Putamen (tissue), 1 donor: ENCODE measurements at places on chromosomes 5 and 9.
A peak's percentile ranks its signal among the peaks of the same experiment; 100 is the strongest.

DNA sequence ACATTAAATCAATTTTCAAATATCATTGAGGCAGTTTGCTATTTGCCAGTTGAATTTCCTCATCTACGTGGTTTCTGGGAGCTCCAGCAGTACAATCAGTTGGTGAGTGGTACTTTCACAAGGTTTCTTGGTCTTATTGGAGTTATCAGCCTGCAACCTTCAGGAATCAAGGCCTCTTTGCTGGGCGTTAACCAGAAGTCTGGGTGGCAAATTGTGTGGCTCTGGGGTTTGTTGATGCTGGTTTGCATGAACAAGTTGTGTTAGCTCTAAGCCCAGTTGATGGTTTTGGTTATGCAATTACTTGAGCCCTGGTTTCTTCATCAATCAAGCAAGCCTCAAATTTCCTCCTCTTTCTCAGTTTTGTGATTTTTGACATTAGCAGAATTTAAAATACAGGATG, 152.9 kb upstream of the ANKRD55 start:
- DNase-seq, result no peak

- peak; percentile 21 for DNase-seq
These were observed 731 bp downstream of the PRR16 start for GRCh38 chr5:120464627-120465435.

DNA sequence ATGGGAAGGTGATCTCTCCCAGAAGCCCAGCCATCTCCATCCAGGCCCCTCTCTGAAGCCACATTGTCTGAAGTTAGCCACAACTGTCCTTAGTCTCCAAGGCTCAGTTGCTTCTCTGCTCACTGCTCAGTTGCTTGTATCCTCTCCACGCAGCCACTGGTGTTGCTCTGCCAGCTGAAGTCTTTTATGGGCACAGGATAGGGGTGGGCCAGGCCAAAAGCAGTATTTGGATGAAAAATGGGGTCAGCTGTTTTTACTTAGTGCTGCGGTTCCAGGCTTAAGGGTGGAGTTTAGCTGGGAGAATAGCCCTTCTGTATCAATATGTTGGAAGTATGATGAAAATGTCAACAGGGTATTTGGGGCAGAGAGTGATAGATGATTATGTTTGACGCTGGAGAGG, 168.8 kb upstream of the PPP1R2B start:
- DNase-seq, result no peak

DNA sequence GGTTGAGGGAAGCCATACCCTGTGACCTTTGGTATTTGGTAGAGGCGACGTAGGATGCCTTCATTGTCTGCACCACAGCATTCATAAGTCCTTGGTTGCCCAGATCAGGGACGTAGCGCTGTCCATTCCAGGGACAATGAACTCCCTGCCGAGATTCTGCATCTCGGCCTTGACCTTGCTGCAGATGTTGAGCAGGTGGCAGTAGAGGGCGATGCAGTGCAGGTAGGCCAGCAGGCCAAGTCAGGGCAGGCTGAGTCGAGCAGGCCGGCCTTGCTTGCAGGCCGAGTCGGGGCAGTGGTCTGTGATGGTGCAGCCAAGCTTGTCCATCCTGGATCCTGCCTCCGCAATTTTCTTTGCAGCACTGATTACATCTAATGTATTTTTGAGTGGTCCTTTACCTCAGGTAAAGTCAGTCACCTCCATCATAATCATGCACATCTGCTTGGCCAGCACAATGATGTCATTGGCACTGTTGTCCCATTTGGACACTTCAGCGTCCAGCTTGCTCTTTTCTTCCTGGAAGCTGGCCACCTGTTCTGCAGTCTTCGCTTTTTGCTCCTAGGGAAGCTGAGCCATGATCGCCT, 93.4 kb upstream of the CCDC112 start:
- DNase-seq, result no peak

- DNase-seq, result no peak
These were observed 4.5 kb upstream of the ICE1 start for GRCh38 chr5:5418006-5418405.

- DNase-seq, result peak; percentile 83
These were observed 261.4 kb upstream of the KLF4 start for GRCh38 chr9:107750741-107751566.

DNA sequence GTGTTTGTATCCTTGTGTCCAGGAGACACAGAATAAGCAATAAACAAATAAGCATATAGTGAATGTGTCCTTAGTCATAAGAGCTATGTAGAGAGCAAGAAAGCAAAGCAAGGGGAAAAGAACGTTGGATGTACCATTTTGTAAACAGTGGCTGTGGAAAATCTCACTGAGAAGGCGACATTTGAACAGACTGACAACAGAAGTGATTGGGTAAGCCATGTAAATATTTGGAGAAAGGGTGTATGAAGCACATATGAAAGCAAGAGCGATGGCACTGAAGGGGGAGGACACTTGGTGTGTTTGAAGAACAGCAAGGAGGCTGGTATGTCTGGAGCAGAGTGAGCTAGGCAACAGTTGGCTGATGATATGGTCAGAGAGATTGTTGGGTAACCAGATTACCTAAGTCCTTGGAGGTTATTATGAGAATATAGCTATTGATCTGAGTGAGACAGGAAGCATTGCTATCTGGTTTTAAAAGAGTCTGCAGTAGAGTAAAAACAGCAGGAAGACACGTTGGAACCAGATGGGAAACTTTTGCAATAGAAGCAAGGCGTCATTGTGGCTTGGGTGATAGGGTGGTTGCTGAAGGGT, 115.5 kb upstream of the IL7R start:
- no peak for DNase-seq

- no peak for DNase-seq
These were observed 672.8 kb downstream of the ACTL7B start for GRCh38 chr9:108182950-108183381.

- DNase-seq, result no peak
These were observed 5.6 kb downstream of the PTCD2 start for GRCh38 chr5:72325566-72326305.

DNA sequence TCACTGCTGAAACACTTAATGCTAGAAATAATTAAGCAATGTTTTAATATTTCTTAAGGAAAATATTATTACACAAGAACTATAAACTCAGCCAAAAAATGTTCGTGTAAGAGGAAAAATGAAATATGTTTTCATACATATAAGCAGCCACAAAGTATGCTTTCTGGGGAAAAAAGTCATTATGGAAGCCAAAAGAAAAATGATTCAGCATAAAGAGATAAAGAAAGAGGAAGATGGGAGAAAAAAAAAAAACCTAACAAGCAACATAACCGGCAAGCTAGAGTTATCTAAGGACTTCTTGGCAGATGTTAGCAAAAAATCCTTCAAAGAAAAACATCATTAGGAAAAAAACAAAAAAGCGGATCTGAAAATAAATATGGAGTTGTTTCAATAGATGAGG, 179.1 kb downstream of the MUSK start:
- no peak for DNase-seq

- DNase-seq, result no peak
These were observed at the start of gene C1QTNF3 for GRCh38 chr5:34043099-34043876. TSS of gene C1QTNF3 (minus strand) at chr5:34043213. CDS start at chr5:34043125, 88 bp downstream.

DNA sequence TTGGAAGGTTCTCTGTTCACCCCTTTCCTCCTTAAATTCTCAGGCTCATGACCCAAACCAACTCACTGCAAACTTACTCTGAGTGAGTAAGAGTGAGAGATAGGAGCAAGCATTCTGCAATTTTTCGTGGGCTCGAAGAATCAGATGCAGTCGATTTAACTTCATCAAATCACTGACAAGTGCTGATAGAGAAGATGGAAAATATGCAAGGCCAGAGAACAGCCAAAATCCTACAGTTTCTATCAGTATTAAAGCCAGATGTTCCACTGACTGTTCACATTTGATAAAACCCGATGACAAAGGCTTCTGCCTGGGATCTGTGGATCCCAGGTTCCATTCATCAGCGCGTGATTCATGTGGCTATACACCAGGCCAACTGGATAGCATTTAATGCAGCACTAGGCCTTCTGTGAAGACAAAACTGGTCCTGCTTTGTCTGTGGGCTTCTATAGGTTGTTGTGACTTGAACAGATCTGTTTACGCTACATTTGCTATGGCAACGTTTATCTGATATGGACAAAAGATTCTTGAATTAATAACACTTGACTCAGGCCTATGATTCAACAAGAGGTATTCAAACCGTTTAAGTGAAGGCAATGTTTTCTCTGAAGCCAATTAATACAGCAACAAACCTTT, 251.2 kb downstream of the NFIB start:
- DNase-seq, result no peak

DNA sequence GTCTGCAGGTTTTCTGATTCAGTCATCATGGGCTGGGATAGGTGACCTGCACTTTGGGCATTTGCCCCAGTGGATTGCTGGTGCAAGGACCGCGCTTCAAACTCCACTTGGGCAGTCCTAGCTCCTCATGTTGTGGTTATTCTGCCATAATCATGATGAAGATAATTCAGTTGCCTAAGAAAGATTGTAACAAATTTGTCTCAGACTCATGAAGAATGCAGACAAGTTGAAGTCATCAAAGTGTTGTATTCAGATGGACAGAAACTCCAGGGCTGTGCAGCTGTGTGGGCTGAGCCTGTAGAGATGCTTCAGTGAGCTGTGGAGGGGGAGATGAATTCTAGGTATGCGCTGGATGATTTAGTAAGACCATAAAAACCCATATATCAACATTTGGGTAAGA, 38.5 kb downstream of the TARS1 start:
- no peak for DNase-seq

- DNase-seq, result no peak
These were observed 80.1 kb downstream of the ITGA1 start for GRCh38 chr5:52867809-52868208.

GRCh38 chr5:130992095-130992494, 173.0 kb downstream of the HINT1 start:
- DNase-seq, result no peak

DNA sequence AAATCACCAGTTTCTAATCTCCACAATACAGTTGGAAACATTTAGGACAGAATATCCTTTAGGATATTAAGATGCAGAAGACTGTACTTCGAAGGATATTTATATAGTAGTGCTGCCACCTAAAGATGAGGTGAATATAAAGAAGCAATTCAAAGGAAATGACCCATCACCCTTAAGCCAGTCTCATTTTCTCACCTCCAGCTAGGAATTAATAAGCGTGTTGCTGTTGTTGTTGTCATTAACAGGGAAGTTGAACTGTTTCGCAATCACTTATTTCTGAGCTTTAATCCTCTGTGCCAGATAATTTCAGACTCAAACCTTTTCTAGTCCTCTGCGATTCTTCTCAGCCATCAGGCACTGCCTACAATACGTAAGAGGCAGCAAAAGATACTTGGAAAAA, 7.8 kb upstream of the PURA start:
- no peak for DNase-seq

DNA sequence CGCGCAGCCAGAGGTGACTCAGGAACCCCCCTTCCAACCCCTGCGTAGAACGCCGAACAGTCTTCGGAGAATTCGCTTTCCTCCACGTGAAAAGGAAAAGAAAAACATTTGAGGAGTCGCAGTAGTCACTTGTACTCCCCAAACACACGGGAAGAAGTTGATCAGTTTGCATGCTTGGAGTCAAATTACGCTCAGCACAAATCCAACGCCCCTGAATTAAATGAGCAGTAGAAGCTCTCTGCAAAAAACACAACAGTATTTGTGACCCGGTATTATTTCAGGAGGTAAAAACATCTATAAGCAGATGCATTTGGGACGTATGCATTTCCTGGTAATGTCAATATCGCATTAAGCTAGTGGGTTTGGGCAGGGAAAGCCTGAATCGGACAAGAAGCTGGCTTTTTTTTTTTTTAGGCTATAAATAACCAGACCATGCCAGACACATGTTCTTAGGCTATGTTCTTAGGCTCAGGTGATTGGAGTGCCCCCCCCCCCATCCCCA, 854 bp upstream of the ARL15 start:
- DNase-seq, result peak; percentile 20

DNA sequence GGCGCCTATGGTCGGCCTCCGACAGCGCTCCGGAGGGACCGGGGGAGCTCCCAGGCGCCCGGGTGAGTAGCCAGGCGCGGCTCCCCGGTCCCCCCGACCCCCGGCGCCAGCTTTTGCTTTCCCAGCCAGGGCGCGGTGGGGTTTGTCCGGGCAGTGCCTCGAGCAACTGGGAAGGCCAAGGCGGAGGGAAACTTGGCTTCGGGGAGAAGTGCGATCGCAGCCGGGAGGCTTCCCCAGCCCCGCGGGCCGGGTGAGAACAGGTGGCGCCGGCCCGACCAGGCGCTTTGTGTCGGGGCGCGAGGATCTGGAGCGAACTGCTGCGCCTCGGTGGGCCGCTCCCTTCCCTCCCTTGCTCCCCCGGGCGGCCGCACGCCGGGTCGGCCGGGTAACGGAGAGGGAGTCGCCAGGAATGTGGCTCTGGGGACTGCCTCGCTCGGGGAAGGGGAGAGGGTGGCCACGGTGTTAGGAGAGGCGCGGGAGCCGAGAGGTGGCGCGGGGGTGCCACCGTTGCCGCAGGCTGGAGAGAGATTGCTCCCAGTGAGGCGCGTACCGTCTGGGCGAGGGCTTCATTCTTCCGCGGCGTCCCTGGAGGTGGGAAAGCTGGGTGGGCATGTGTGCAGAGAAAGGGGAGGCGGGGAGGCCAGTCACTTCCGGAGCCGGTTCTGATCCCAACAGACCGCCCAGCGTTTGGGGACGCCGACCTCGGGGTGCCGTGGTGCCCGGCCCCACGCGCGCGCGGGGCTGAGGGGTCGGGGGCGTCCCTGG, 561 bp downstream of the DAPK1 start:
- peak; percentile 62 for DNase-seq

DNA sequence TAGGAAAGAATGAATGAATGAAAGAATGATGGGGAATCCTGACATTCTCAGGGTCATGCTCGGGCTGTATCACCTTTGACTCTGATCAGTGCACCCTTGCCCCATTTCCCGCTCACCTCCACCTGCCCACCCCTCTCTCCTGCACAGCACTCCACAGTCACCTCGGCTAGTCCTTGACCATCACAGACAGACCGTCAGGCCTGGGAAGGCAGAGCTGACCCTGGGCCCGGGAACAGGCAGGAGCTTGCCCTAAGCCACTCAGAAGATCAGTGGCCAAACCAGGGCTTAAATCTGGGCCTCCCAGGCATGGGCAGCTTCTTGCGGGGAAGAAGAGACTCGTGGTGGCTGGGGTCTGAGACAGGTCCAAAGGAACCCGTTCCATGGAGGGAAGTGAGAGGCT, 3.6 kb downstream of the ST6GALNAC6 start:
- DNase-seq, result no peak

GRCh38 chr5:31733371-31733770, 94.4 kb downstream of the PDZD2 start:
- peak; percentile 95 for DNase-seq

GRCh38 chr9:109411069-109411761, 86.9 kb downstream of the PTPN3 start:
- DNase-seq, result no peak
